ENCODE measurements at places on chromosomes 16 and 17.

GRCh38 chr17:81515530-81516041 is 3.0 kb upstream of the ACTG1 start:
- no peak for DNase-seq

- no peak for DNase-seq
These were observed 220.4 kb upstream of the MYOCD start for GRCh38 chr17:12445331-12445730.

DNA sequence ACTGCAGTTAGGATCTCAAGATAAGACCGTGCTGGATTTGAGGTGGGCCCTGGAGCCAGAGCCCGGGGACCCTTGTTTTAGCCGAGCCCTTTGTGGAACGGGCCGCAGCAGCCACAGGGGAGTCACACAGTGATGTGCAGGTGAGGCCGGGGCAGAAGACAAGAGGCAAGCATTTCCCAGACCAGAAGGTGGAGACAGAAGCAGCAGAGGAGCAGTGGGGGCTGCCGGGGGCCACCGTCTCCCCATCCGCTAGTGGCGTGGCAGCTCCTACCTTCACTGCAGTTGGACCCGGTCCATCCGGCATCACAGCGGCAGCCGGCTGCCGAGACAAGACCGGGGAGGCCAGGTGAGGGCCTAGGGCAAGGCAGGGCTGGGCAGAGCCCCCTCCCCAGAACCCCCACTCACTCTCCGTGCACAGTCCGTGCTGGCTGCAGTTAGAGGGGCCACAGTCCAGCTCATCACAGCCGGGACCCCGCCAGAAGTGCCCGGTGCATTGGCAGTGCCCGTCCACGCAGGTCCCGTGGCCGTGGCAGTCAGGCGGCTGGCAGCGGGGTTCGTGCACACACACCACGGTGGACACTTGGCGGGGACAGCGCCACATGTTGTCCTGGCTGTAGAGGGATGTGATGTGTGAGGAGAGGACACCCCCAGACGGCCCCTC is 6.0 kb downstream of the NAGPA start:
- no peak for DNase-seq

GRCh38 chr17:67049025-67049739 is 4.8 kb downstream of the CACNG1 start:
- no peak for DNase-seq

- DNase-seq, result no peak
These were observed 143.0 kb downstream of the FTO start for GRCh38 chr16:53846971-53847370.

DNA sequence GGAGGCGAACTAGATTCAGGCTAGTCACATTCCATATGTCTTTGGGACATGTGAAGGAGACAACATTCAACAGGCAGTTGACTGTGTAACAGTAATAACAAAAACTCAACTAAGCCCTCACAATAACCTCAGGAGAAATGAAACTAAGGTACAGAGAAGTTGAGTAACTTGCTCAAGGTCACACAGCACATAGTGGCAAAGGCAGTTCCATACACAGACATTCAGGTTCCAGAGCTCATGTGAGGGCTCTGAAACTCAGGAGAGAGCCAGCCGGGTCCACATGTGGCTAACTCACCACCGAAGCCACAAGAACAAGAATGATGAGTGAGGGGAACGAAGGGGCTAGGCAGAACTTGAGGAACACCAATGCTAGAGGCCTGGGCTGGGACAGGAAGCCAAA is 46.3 kb upstream of the CCL1 start:
- no peak for DNase-seq

GRCh38 chr17:2143332-2143731 is 88.4 kb downstream of the HIC1 start:
- DNase-seq, result no peak

Data from NCI-H2107 (cell line).